ENCODE measurements at places on chromosomes 3 and 15. TPM values are rescaled to one million over a fixed set of nuclear protein-coding genes. Genes with fewer than 3 reads are reported as not detected.

DNA sequence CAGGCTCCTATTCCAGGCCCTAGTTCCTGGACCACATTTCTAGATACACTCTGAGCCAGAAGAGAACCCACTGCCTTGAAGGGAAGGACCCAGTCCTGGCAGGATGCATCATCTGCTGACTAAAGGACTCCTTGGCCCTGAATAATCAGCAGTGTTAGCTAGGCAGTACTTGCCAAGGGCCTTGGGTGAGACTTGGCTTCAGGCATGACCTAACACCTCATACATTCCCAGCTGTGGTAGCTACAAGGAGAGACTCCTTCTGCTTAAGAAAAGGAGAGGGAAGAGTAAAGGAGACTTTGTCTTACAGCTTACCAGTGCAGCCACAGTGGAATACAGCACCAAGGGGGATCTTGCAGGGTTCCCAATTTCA is 26.4 kb downstream of the PEAK1 start:
- DNase-seq = peak; percentile 44
- H3K27ac ChIP-seq = peak overlapping the region; percentile 16
- H3K27me3 ChIP-seq = no peaks in the 10 kb centered on the region
- H3K4me1 ChIP-seq = peaks cover 59% of the 10 kb centered on the region
- peaks cover 33% of the 10 kb centered on the region for H3K36me3 ChIP-seq

- peak overlapping the region; percentile 43 for H3K27ac ChIP-seq
- peaks cover 62% of the 10 kb centered on the region for H3K4me1 ChIP-seq
- no peak for DNase-seq
- H3K27me3 ChIP-seq = no peaks in the 10 kb centered on the region
Measured at GRCh38 chr3:129594409-129594808, 12.1 kb downstream of the PLXND1 start.

The CRTAP gene
- 289 TPM for total RNA-seq

The GUCA1C gene
- total RNA-seq = not detected

Measured in HFFc6 (cell line).